ENCODE measurements at places on chromosomes 4 and X. TPM values are rescaled to one million over a fixed set of nuclear protein-coding genes. Genes with fewer than 3 reads are reported as not detected.
A peak's percentile ranks its signal among the peaks of the same experiment; 100 is the strongest.

- H3K4me3 ChIP-seq = no peak overlapping the region
- H3K27ac ChIP-seq = no peak overlapping the region
- no peaks in the 10 kb centered on the region for H3K4me1 ChIP-seq
- no peaks in the 10 kb centered on the region for H3K27me3 ChIP-seq
- DNase-seq = no peak
- H3K36me3 ChIP-seq = no peaks in the 10 kb centered on the region
Observed at GRCh38 chr4:17309567-17310268, 202.2 kb downstream of the QDPR start.

DNA sequence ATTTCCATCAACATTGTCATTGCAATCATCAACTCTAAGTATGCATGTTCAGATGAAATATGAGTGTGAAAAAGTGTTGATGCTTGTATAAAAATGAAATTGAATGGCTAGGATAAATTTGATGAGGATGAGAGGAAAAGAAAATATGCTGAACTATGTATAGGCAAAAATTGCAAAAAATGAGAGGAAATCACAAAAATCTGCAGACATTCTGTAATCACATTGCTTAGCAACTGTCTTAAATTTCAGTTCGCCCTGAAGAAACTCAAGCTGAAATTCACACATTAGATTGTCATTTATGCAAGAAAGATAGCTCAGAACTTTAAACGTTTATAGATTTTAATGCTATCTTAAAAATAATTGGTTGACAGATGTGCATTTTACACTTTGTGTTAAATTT is 1098.8 kb upstream of the IGFBP7 start:
- H3K27me3 ChIP-seq = no peaks in the 10 kb centered on the region
- H3K4me1 ChIP-seq = no peaks in the 10 kb centered on the region
- H3K36me3 ChIP-seq = no peaks in the 10 kb centered on the region
- H3K27ac ChIP-seq = no peak overlapping the region

- no peaks in the 10 kb centered on the region for H3K36me3 ChIP-seq
- H3K4me1 ChIP-seq = no peaks in the 10 kb centered on the region
- DNase-seq = no peak
Observed at GRCh38 chrX:25156323-25156722, 140.6 kb upstream of the ARX start.

GRCh38 chrX:148204195-148204594 is 223.1 kb downstream of the FMR1NB start:
- no peak overlapping the region for H3K4me3 ChIP-seq
- no peaks in the 10 kb centered on the region for H3K27me3 ChIP-seq
- no peaks in the 10 kb centered on the region for H3K36me3 ChIP-seq
- H3K4me1 ChIP-seq = no peaks in the 10 kb centered on the region
- no peak for DNase-seq

GRCh38 chr4:56637791-56638190 is 43.3 kb downstream of the HOPX start:
- DNase-seq = no peak
- no peak overlapping the region for H3K27ac ChIP-seq
- H3K27me3 ChIP-seq = no peaks in the 10 kb centered on the region

DNA sequence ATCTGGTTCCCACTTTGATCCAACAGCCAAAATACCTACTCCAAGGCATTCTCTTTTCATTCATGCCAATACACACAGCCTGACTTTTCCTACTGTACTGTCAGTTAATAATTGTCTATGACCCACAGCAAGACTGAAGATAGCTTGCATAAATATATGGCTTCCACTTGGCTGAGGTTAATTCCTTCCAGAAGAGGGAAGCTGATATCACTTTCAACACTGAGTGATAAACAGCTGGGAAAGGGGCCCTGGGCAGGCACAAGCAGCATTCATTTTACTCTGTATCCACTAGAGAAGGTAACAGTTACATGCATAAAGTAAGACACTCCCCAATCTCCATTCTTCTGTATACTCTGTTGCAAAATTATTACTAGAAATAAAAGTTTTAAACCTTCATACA is 200.2 kb upstream of the UGT8 start:
- no peaks in the 10 kb centered on the region for H3K4me1 ChIP-seq
- H3K27me3 ChIP-seq = no peaks in the 10 kb centered on the region
- no peak overlapping the region for H3K4me3 ChIP-seq

- no peaks in the 10 kb centered on the region for H3K27me3 ChIP-seq
- no peak for DNase-seq
- no peaks in the 10 kb centered on the region for H3K36me3 ChIP-seq
- H3K4me3 ChIP-seq = peak overlapping the region; percentile 74
Observed at GRCh38 chrX:45769761-45770582, 569.3 kb upstream of the DIPK2B start.

Gene EDNRA
- 0.13 TPM for total RNA-seq

- H3K36me3 ChIP-seq = no peaks in the 10 kb centered on the region
- H3K4me1 ChIP-seq = no peaks in the 10 kb centered on the region
- DNase-seq = no peak
- H3K27ac ChIP-seq = no peak overlapping the region
Observed at GRCh38 chrX:11575332-11575731, 90.4 kb downstream of the ARHGAP6 start.

Gene ZXDB
- 8.3 TPM for total RNA-seq

DNA sequence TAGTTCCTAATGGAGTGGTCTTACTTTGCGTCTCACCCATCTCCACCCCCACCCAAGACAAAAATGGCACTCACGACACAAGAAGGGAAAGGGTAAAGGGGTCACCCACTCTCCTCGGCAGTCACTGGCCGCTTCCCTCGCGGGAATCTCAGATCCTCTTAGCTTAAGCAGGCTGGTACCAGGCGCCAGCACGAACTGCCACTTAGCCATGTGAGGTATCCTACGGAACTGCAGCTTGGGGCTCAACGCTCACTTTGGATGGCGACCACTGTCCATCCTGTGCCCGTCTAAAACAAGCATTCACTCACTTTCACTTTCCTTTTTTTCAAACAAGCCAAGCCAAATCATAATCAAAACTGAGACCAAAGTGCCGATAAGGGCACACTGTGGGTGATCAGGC is 14.6 kb upstream of the MAGIX start:
- DNase-seq = no peak
- H3K36me3 ChIP-seq = no peaks in the 10 kb centered on the region
- H3K27me3 ChIP-seq = no peaks in the 10 kb centered on the region

Gene RASSF6
- total RNA-seq = 0.15 TPM

Gene FABP2
- total RNA-seq = not detected

DNA sequence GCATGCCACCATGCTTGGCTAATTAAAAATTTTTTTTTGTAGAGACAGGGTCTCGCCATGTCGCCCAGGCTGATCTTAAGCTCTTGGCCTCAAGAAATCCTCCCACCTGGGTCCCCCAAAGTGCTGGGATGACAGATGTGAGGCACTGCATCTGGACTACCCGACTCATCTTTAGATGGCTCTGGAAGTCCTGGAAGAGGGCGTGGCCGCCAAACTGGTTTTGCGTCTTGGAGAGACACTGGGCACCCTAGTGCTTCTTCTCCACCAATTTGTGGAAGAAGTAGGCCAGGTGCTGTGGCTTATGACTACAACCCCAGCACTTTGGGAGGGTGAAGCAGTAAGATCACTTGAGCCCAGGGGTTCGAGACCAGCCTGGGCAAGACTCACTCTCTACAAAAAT is 47.6 kb downstream of the HOPX start:
- DNase-seq = no peak
- H3K36me3 ChIP-seq = no peaks in the 10 kb centered on the region
- H3K27me3 ChIP-seq = no peaks in the 10 kb centered on the region
- no peaks in the 10 kb centered on the region for H3K4me1 ChIP-seq
- no peak overlapping the region for H3K27ac ChIP-seq

Gene VSIG4
- 0.10 TPM for total RNA-seq

Measured in Panc1 (cell line).